ENCODE measurements at places on chromosomes 1 and 21.

DNA sequence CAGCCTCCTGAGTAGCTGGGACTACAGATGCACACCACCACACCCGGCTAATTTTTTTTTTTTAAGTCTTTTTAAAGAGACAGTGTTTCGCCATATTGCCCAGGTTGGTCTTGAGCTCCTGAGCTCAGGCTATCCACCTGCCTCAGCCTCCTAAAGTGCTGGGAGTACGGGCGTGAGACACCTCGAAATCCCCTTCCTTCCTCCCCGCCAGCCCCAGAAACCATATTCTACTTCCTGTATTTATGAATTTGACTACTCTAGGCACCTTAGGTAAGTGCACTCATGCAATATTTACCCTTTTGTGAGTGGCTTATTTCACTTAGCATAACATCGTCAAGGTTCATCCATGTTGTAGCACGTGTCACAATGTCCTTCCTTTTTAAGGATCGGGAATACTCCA lies 6.9 kb upstream of the LRP8 start:
- no peak for DNase-seq

- DNase-seq, result no peak
These were observed 867.8 kb downstream of the TTLL7 start for GRCh38 chr1:83130886-83131691.

DNA sequence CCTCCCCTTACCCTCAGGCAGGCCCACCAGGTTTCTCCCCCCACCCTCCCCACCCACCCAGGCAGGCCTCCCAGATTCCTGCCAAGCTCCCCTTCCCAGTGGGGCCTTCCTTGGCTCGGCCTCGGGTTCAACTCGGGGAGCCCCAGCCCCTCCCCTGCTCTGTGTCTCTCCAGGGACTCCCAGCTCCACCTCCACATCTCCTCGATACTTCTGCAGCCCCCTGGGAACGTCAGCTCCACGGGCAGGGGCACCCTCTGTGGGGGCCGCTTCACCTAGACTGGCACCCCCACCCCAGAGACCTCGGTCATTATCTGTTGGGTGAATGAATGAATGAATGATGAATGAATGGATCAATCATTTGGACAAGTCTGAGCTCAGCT lies 775 bp downstream of the MMEL1 start:
- no peak for DNase-seq

- no peak for DNase-seq
These were observed 75.5 kb upstream of the TNR start for GRCh38 chr1:175818929-175819328.

GRCh38 chr21:36849461-36850105 lies 116.9 kb downstream of the HLCS start:
- no peak for DNase-seq

Data from activated naive CD4-positive, alpha-beta T cell (primary cell).